A549 treated with CORT108297 at 1 μM for 4 hours (cell line): ENCODE measurements at places on chromosomes 12 and 14. TPM values are rescaled to one million over a fixed set of nuclear protein-coding genes. Genes with fewer than 3 reads are reported as not detected.

IGF1 gene
- total RNA-seq: not detected in 5 replicates

CMAS gene
- total RNA-seq: 41.0 to 48.6 TPM (median 46.4 TPM) in 5 replicates

COX14 gene
- 61.9 to 86.9 TPM (median 74.7 TPM) in 5 replicates for total RNA-seq

PRR4 gene
- 1.6 to 2.9 TPM (median 2.6 TPM) in 5 replicates for total RNA-seq

EID3 gene
- total RNA-seq: 7.6 to 9.9 TPM (median 8.1 TPM) in 5 replicates
